SIG-M5 (cell line): ENCODE measurements at places on chromosomes 3 and 15.

DNA sequence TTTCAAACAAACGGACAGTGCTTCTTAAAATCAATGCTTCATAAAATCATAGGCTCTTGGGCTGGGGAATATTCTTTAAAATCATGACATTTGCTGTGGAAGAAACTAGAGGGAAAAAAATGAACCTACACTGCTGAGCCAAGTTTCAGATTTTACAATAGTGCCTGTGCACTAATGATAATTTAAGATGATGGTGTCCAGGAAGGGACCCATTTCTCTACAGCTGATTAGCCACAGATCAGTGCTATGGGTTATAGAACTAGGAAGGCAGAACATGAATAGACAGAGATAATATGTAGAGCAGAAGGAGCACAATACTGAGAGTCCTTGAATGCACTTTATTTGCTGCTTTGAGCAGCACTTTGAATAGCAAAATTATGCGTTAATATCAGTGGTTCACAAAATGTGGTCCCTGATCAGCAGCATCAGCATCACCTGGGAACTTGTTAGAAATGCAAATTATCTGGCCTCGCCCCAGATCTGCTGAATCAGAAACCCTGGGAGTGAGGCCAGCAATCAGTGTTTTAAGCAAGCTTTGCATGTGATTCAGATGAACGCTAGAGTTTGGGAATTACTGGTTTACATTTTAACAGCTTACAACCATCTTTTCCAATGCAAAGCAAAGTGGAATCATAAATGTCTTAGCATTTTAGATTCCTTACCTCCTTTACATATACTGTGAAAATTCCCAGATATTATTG is 135.8 kb upstream of the ANKRD28 start:
- DNase-seq, result no peak

DNA sequence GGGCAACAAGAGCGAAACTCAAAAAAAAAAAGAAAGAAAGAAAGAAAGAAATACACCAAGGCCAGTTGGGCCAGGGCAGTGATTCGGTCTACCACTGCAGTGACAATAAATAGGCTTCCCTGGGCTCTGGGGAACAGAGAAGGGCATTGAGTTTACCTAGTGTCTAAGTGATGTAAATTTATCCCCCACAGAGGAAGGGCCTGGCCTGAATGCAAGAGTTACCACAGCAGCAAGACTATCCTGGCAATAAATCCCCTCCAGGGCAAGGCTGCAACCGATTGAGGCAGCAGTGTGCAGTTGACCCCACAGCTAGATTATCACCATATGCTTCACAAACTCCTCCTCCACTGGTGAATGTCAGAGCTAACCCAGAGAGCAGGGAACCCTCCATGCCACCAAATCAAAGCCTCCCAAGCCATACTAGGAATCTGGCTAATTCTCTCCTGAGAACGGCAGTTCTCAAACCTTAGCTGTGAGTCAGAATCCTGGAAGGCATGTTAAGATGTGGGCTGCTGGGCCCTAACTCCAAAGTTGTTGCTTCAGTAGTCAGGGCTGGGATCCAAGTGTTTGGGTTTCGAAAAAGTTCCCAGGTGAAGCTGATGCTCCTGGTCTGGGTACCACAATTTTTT is 64.3 kb upstream of the GATM start:
- DNase-seq, result no peak

DNA sequence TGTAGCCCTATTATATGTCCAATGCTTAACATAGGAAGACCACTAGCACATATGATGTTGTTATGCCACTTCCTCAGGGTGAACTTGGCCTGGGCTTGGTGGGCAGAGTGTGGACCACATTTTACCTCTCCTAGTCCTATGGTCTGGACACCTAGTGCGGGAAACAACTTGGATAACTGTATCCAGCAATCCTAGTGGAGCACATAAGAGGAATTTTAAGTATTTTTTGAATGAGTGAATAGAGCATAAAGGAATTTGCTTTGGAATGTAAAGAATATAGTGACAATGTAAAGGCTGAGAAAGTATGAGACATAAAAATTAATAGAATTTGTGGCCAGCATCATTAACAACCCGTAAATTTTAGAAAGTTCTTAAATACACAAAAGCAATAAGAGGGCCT is 528.9 kb downstream of the IGSF11 start:
- no peak for DNase-seq

GRCh38 chr3:39750712-39751111 is 58.7 kb upstream of the MYRIP start:
- DNase-seq, result no peak

DNA sequence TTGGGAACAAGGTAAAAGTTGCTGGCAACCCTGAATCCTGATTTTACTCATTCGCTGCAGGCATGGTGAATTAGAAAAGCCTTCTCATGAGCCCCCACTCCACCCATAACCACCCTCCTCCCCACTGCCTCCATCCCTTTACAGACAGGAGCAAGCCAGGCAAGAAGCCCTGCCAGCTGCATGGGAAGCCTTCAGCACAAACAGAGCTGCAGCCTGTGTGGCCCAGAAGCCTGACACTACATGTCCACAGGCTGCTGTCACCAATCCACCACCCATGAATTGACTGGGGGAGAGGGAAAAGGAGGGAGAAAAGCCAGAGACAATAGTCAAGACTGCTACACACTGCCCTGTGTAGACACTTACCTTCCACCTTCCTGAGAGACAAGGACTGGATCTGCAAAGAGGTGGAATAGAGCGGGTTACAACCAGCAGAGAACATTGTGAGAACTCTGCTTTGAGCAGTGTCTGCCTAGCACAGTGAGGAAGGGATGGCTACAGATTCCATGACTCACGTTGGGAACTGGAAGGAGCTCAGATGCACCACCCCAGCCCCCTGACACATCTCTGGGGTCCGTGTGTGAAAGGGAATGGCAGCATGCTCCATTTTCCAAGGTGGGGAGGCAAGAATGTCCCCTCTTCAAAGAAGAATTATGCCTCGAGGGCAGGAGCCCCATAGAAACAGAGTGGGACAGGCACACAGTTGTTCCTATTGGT is 33.9 kb downstream of the DZIP1L start:
- DNase-seq, result no peak

DNA sequence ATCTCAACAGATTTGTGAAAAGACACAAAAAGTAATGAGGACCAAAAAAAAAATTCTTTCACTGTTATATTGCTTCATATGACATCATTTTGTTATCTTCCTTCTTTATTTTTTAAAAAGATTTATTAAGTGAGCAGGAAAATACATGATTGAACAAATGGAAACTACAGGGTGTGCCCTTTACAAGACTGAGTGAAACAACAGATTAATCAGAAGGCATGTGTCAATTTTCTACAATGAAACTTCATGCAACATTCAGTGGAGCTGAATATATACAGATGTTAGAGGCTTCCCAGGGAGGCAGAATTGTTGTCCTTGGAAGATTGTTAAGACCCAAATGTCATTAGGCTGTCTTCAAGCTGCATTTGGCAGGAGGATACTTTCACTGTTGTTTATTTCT is 28.4 kb upstream of the SLC2A2 start:
- no peak for DNase-seq

DNA sequence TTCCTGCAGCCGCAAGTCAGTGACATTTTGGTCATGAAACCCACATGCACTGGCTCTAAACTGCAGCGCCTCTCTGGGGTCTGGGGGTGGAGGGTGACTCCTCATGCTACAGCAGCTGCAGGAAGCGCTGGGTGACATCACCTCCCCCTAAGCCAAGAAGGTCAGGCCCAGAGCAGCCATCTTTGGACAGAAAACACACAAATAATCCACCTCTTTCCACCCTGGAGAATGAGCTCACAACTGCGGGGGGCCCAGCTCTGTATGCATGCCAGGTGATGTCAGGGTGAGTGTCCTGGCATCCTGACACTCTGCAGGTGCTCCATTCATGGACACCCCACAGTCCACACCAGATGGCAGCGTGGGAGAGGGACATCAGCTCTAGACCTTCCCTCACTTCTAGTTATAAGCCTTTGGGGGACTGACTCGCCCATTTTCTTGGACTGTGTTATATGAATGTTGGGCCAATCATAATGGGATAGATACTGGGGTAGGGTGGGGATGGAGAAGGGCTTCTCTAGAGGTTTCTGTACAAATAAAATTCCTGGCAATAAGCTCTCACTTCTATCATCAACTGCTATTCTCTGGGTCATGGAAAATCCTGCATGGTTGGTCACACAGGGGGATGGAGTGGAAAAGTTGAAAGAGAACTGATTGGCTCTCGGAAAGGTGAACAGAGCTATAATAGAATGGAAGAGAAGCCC is 70.7 kb upstream of the THBS1 start:
- DNase-seq, result no peak

DNA sequence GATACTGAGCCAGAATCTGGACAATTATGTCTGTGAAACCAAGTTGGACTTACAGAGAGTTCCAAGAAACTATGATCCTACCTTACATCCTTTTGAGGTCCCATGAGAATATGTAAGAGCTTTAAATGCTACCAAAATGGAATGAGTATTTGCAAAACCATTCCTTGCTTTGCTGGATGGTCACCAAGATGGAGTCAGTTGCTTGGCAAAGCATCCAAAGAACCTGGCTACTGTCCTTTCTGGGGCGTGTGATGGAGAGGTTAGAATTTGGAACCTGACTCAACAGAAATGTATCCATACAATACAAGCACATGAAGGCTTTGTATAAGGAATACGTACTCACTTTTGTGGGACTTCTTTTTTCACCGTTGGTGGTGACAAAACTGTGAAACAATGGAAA is 36.2 kb downstream of the AP4E1 start:
- DNase-seq, result no peak

- DNase-seq, result no peak
These were observed 53.4 kb upstream of the PRICKLE2 start for GRCh38 chr3:64278625-64279024.

GRCh38 chr3:53865732-53866499 is 16.0 kb downstream of the ACTR8 start:
- no peak for DNase-seq

- DNase-seq, result no peak
These were observed 4.5 kb downstream of the EIF4A2 start for GRCh38 chr3:186787642-186788481.

DNA sequence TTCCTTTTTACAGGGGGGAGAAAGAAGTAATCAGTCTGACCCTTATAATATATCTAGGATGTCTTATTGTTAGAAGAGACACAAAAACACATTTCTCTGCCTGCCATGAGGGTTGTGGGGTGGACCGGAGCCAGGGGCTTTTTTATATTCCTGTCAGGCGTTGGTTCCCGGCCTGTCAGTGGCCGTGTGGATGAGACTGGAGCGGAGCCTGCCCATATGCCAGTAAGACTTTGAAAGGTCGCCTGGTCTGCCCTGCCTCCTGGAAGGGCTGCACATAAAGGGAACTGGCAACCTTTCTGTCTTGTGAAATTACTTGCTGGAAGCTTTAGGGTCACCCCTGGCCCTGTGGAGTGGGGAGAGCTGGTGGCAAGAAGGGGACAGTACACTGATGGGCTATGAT is 34.7 kb downstream of the MAP3K13 start:
- no peak for DNase-seq

- DNase-seq, result no peak
These were observed 573.3 kb upstream of the TBL1XR1 start for GRCh38 chr3:177770383-177771230.

DNA sequence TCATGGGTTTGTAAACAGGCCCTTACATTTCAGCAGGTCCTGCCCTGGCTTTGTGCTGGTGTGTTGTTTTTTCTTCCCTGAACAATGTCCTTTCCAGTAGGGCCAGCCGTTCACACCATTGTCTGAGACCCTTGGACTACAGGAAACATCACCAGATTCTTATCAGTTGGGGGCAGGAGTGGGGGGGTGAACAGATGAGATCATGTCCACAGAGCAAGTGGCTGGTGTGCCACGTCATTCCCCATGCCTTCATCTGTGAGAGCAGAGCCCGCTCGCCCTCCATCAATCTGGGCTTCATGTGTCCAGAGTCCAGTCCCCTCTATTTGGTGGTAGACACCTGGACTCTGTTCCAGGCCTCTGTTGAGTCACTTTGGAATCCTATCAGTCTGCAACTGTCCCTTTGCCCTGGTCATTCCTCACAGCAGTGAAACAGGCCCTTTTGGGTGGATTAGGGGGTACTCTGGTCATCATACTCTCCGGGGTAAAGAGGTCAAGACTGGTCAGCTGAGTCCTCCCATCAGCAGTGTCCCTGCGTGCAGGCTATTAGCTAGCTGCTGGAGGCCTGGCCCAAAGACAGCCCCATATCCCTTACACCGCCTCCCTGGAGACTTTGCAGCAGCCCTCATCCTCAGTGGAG is 15.0 kb downstream of the SEMA3G start:
- no peak for DNase-seq

- DNase-seq, result no peak
These were observed 1.8 kb downstream of the HDGFL3 start for GRCh38 chr15:83205725-83206324.

- no peak for DNase-seq
These were observed 434.2 kb upstream of the TPM1 start for GRCh38 chr15:62608369-62608768.

DNA sequence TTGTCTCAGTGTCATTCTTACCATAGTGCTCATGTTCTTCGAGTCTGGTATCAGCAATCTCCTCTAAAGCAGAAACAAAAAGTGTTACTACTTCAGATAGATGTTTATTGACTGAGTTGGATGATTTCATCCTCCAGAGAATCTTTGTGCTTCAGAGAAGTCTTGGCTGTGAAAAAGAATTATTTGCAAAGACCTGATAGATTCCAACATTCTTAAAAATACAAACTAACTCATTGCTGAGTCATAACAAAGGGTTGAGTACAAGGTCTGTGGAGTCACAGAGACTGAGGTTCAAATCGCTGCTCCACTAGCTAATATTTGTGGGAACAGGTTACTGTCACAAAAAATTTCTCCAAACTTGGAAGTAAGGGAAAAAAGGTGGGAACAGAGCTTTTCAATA is 9.0 kb upstream of the STRIT1 start:
- DNase-seq, result no peak

- no peak for DNase-seq
These were observed 1.1 kb upstream of the EPHA6 start for GRCh38 chr3:96813134-96813819.

DNA sequence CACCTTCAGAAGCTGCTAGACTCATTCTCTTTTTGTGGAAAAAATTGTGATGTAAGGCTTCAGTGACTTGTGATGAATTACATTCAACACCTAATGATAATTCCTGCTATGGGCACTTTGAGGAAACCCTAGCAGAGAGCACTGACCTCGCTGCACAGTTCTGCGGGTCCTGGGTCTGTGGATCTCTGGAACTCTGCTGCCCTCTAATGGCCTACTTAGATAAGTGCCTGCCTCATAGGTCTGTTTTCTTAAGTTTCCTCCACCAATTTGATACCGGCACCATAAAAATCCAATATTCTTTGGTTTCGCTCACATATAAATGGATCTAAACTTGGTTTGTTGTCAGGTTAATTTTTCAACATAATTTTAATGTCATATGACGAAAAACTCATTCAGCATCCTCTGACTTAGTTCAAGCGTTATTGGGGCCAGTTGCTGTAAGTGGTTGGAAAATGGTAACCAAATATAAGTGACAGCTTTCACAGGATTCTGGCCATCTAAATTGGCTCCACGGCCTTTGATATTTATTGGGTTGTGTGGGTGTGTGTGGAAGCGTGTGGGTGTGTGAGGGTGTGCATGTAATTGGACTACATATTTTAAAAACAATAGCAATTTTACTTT is 10.4 kb downstream of the SLITRK3 start:
- DNase-seq, result no peak
